ENCODE measurements at places on chromosomes 3 and 15.

DNA sequence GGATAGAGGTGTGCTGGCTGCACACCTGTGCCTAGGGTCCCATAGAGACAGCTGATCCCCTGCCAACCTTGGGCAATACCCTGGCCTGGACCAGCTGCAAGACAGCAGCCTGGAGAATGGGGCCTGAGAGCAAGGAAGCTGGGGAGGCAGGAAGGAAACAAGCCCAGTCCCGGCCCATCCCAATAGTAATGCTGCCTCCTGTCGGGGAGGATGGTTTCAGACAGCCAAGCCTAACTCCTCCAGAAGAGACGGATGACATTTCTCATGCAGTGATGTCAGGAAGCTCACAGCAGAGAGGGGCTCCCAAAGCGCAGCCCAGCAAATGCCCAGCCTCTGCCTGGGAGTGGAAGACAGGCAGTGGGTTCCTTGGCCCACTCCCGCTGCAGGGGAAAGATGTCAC, 408.8 kb downstream of the OCA2 start:
- DNase-seq: no peak

DNA sequence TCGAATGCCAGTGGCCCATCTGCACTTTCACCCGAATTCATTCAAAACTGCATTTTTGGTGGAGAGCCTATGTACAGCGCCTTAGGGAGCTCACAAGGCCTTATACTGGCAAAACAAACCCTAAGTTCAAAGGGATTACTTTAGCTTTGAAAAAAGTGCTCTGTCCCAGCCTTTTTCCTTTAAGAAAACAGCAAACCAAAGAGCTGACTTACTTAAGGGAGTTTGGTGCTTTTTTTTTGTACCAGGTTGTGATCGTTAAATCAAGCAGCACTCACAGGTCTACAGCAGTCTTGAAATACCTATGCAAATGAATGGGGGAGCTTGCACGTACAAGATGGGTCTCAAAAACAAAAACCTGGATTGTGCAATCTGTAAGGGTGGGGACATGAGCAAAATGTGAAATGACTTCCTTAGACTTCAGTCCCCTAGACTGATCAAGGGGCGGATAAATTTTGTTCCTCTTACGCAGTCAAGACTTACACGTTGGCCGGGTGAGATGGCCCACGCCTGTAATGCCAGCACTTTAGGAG, 11.6 kb upstream of the PIK3CB start:
- DNase-seq: no peak

DNA sequence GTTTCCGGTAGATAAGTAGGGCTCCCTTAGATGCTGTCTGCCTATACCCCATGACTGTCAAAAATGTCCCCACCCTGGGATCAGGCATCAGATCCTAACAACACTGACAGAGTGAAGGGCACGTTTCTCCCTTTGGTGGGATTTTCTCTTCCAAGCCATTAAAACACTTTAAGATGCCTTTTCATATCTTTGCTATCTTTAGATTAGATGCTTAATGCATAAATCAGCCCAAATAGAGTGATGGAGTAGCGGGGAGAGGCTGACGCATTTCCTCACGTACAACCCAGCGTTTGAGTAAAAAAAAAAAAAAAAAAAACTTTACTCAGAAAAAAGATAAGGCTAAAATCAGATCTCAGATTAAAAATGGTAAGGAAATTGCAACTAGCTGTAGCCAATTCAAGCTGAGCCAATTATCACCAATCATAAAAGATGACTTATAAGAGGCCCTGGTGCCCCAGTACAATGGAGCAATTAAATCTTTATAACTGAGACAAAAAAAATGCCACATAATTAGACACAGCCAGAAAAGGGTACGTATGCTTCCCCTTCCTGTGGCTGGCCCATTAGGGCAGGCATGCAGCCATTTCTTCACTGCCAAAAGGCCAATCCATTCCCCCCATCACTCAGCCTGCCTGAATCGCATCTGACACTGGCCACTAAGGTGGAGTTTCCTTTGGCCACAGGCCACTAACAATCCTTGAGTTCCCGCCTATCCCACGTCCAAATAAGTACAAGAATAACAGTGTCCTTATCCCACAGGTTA, 45.0 kb downstream of the RFTN1 start:
- DNase-seq: peak; percentile 37

DNA sequence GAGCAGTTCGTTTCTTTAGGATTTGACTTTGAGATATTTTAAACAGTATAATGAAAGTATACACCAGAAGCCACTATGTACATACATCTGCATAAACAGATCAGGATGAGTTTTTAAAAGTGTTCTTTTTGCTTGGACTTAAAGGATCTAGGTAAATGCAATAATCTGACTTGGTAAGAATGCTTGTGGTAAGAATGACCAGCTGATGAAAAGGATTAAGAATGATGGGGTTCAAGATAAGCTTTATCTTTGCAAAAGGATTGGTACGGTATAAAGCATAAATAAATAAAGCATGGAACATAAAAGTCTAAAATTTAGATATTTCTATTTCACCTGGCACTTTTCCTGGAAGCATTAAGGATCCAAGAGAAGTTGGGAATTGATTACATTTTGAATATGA, 9.8 kb upstream of the MME start:
- no peak for DNase-seq

DNA sequence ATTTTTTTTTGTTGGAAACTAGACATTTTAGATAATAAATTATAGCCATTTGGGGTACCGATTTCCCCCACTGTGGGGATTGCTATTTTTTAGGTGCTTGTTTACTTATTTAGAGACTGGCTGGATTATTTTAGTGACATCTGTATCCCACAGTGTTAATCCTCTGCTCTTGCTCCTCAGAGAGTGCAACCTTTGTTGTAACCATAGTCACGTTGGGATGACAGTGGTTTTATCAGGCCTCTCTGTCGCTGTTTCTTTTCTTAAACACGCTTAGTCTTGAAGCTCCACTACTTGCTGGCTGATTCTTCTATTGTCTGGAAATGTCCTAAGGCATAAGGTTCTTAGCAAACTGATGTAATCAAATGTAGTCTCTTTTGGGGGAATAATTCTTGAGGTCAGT, 451.6 kb upstream of the SEMA6D start:
- no peak for DNase-seq

GRCh38 chr3:119427669-119428068, 35.7 kb downstream of the TMEM39A start:
- no peak for DNase-seq

GRCh38 chr3:131762981-131763564, 260.3 kb upstream of the MRPL3 start:
- DNase-seq: no peak

DNA sequence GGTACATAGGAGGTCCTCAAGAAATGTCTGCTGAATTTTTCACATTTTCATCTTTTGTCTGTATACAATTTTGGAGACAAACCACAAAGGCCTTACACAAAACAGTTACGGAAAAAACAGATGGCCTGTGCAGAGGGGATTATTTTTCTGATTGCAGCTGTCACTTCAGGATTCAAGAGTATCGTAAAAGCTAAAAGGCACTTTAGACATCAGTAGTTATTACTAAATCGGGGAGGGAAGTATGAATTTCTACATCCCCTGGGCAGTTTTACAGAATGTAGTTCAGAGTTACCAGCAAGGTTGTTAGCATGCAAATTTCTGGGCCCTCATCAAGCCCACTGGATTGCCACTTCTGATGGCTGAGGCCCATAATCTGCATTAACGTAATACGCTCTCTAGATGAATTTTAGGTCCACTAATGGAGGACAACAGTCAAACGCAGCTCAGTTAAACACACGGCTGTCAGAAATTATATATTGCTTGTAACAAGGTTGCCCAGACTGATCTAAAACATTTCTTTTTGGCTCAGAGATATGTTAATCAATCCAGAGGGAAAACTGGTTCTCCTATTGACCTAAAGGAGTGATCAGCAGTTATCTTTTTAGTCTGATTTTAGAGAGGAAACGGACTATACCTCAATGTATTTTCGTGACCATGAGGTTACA, 1.1 kb downstream of the RIOX2 start:
- DNase-seq: no peak

- no peak for DNase-seq
These were observed 3.3 kb upstream of the TAMM41 start for GRCh38 chr3:11850003-11850402.

DNA sequence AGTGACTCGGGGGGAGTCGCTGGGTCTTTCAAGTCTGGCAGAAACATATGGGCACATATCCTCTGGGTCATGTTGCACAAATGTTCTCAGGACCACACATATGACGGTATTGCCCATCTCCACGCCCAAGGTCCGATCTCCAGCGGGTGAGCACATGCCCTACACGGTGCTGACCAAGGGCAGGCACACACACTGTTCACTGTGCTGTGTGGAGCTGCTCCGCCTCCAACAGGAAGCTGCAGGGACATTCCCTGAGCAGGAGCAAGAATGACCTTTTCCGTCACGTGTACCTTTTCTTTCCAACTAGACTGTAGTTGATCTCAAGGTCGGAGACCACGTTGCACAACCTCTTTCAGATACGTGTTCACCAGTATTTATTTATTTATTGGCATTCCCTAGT, 41.7 kb upstream of the B3GNT5 start:
- no peak for DNase-seq

- no peak for DNase-seq
These were observed at the start of gene TRIM71 for GRCh38 chr3:32817558-32818228. Gene TRIM71 (plus strand): TSS chr3:32817997. CDS start chr3:32818081, 84 bp downstream.

DNA sequence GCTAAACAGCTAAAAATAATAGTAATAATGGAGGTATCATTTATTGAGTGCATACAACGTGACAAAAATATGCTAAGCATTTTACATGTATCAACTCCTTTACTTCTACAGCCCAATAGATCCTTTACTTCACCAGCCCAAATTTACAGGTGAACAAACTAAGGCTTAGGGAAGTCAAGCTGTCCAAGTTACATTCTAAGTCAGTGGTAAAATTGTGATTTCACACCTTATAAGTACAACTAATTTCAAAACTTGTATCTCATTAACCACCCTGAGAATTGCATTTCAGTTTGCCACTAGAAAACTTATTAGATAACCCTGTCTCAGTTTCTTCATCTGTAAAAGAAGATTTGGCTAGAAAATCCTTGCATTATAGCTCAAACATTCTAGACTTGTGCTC, 10.7 kb downstream of the SLC33A1 start:
- DNase-seq: no peak

DNA sequence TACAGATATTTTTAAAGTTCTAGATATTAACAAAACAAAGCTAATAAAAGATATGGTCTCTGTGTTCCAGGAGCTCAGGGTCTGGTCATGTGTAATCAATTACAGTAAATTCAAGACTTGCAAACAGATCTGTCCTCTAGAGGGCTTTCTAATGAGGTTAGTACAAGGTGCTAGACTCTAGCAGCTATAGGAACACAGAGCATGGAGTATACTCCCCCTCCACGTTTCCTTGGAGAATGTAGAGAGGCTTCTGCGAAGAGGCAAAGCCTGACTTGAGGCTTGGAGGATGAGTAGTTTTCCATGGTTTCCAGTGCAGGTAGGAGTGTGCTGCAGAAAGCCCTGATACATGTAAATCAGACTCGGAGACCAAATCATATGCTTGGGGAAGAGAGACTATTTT, 32.7 kb upstream of the DLG1 start:
- no peak for DNase-seq

GRCh38 chr3:46565077-46565476, 1.0 kb downstream of the LRRC2 start:
- no peak for DNase-seq

GRCh38 chr15:29970402-29970695, 112.4 kb upstream of the GOLGA8J start:
- DNase-seq: no peak

- no peak for DNase-seq
These were observed 21.0 kb upstream of the ATG7 start for GRCh38 chr3:11250902-11251806.

- no peak for DNase-seq
These were observed 1445.7 kb upstream of the CADM2 start for GRCh38 chr3:83513051-83513450.

DNA sequence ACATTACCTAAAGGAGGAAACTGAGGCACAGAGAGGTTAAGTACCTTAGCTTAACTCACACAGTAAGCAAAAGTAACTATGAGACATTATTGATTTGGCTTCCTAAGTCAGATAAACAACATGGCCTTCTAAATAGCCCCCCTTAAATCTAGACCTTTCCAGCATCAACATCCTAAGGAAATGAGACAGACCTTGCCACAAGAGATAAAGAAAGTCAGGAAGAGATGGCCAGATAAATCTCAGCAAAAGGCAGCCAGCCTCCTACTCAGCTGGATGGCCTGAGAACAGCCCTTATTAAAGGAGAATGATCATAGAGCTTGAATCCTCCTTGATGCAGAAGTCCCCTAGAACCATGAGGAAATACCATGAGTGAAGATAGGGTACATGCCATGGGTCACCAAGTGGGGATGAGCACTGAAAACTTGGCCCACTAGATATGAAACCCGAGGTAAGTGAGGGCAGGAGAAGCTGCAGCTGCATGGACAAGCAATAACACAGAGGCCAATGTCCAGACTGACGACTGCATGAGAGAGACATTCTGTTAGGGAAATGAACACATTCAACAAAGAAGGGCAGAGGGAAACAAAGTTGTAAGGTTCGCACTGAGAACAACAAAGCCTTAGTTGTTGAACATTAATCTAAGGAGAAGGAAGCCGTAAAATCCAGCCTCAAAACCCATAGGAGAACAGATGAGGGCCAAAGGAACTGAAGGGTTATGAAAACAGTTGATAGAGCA, 69.6 kb downstream of the ZIC4 start:
- DNase-seq: no peak

- no peak for DNase-seq
These were observed 68.9 kb upstream of the WNT5A start for GRCh38 chr3:55555873-55556618.

DNA sequence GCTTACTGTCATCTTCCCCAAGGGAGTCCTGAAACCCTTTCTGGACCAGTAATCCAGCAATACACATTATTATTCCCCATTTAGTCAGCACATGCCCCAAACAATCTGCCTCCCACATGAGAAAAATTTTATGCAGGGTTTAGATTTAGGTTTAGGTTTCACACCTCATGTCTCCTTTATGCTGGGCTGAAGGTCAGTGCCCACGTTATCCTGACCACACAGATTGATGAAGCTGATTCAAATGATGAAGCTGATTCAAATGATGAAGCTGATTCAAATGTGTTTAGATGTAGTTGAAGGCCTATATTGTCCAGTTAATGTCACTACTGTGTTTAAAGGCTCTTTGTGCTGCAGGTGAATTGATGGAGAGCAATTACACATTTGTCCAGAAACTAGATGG, 18.1 kb upstream of the ZBED2 start:
- DNase-seq: no peak

- no peak for DNase-seq
These were observed 25.6 kb upstream of the ZNF280D start for GRCh38 chr15:56758770-56759449.

- DNase-seq: no peak
These were observed 61.1 kb downstream of the GRIP2 start for GRCh38 chr3:14478956-14479550.

GRCh38 chr3:13770170-13771169, 109.4 kb downstream of the WNT7A start:
- no peak for DNase-seq

All from stimulated activated naive CD4-positive, alpha-beta T cell (primary cell).